Osteocyte (in vitro differentiated cells): ENCODE measurements at places on chromosomes 2 and 18. TPM values are rescaled to one million over a fixed set of nuclear protein-coding genes. Genes with fewer than 3 reads are reported as not detected.

DNA sequence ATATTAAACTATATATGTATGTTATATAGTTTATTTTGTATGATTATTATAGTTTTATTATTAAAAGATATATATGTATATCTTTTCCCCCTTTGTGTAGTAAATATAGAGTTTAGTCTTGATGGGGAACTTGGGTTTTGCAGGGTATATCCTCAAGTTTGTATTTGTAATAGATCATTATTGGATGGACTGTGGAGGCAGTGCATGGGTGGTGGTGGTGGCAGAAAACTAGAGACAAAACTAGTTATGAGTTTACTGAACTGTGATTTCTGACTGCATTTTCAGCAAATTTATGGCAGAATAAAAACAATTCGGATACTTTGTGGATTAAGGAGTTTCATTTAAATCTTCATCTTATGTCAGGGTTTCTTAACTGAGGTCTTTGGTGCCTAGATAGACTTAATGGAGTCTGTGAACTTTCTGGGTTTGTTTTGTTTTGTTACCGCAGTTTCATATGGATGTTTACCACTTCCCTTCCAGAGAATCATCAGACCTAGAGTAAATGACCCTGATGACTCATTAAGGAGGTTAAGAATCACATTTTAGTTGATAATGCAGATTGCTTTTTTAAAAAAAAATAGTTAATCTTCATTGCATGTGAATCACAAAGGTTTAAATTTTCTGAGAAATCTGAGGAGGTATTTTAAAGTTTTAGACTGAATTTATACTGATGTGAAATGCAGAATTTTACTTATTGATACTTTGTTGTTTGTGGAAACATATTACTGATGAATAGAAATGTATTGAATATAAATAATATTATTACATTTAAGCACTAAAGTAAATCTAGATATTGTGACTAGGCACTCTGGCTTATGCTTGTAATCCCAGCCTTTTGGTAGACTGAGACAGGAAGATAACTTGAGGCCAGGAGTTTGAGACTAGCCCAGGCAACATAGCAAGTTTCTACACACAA, 14.5 kb downstream of the EPC2 start:
- H3K36me3 ChIP-seq, result no peaks in the 10 kb centered on the region
- H3K4me3 ChIP-seq, result no peak overlapping the region
- no peak overlapping the region for H3K27ac ChIP-seq
- DNase-seq, result no peak

DNA sequence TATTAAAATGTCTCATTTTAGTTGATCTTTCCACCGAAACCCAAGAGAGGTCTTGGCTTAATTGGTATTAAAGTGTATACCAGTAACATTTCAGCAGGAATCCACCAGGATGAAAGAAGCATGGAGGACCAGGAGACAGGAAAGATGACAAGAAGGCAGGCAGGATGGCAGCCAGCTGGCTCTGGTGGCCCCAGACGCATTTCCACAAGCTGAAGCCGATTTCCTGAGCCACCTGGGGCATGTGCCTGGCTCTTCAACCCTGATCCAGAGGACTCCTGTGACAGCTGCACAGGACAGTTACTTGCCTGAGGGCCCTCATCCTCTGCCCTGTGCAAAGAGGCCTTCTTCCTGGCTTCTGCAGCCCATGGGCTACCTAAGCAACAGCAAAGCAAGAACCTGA, 56.9 kb upstream of the NFU1 start:
- H3K27me3 ChIP-seq, result no peaks in the 10 kb centered on the region
- peaks cover 3% of the 10 kb centered on the region for H3K4me1 ChIP-seq
- H3K36me3 ChIP-seq, result peaks cover 28% of the 10 kb centered on the region

- no peaks in the 10 kb centered on the region for H3K4me1 ChIP-seq
- DNase-seq, result no peak
- H3K36me3 ChIP-seq, result no peaks in the 10 kb centered on the region
- H3K27me3 ChIP-seq, result peaks cover 38% of the 10 kb centered on the region
- H3K27ac ChIP-seq, result no peak overlapping the region
Observed at GRCh38 chr2:18325118-18325517, 235.3 kb downstream of the RDH14 start.

DNA sequence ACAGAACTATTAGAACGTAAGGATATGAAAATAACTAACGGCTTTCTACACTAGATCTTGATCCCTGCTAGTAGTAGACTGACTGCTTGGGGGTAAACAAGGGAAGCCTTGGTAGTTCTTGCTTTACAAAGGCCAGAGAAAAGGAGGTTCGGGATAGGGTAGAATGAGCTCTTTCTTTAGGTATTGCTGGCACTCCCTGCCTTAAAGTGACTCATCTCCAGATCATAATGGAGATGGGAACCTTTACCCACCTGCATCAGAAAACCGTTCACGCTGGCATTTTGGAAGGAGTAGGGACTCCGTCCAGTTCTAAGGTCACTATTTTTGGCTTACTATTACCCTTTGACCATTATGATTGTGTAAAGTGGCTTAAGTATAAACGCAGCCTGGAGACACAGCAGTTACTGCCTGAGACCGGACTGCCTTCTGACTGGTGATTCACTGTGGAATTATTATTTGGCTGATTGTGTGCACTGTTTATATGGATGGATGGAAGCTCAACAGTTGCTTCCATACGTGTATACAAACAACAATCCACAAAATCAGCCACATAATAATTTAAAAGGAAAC, 482.5 kb downstream of the STK39 start:
- no peak for DNase-seq
- peaks cover 3% of the 10 kb centered on the region for H3K4me1 ChIP-seq
- H3K4me3 ChIP-seq, result no peak overlapping the region
- no peaks in the 10 kb centered on the region for H3K36me3 ChIP-seq

Gene MCM6
- total RNA-seq, result 26.2 and 28.3 TPM in 2 replicates

Gene PARD3B
- 26.1 and 26.7 TPM in 2 replicates for total RNA-seq

Gene PDE6D
- total RNA-seq, result 16.9 and 17.6 TPM in 2 replicates
